NCI-H774 (cell line): ENCODE measurements at places on chromosomes 5 and 9.

GRCh38 chr9:13734601-13735000 is 455.1 kb upstream of the MPDZ start:
- DNase-seq: no peak

GRCh38 chr9:108286638-108287206 is 569.1 kb downstream of the ACTL7B start:
- no peak for DNase-seq

DNA sequence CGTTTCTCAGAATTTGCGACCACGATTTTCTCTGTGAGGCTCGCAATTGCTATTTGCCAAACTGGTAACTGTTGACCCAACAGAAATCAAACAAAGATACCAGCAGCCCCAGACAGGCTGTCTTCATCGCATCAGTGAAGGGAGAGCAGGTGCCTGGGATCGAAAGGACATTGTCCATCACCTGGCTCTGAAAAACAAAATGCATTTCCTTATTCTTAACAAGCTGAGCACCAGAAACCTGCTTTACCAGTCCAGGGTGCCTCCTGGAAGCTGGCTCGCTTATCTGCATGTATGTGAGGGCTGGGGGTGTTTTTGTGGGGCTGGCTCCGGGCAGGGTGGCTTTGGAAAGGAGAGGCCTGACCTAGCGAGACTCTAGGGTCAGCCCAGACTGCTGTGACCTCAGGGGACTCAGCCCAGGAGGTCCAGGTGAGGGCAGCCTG is 24.7 kb downstream of the WWC1 start:
- DNase-seq: peak; percentile 69

- no peak for DNase-seq
Observed at GRCh38 chr5:164352695-164353094, 847.3 kb downstream of the MAT2B start.

DNA sequence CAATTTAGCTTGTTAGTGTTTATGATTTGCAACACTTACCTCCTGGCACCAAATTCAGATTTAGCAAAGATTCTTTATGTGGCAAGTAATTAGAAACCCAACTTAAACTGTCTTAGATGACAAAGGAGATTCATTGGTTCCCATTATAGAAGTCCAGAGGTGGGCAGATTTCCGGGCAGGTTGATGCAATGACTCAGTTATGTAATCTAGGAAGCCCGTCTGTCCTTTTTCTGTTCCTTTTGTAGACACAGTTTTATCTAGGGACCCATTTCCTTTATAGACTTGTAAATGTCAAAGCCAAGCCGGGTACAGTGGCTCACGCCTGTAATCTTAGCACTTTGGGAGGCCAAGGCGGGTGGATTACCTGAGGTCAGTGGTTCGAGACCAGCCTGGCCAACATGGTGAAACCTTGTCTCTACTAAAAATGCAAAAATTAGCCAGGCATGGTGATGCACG is 20.3 kb upstream of the ANKRD33B start:
- no peak for DNase-seq

- no peak for DNase-seq
Observed at GRCh38 chr9:29060041-29060440, 1486.8 kb upstream of the C9orf72 start.

- DNase-seq: no peak
Observed at GRCh38 chr5:9626955-9627354, 3.2 kb downstream of the TAS2R1 start.

DNA sequence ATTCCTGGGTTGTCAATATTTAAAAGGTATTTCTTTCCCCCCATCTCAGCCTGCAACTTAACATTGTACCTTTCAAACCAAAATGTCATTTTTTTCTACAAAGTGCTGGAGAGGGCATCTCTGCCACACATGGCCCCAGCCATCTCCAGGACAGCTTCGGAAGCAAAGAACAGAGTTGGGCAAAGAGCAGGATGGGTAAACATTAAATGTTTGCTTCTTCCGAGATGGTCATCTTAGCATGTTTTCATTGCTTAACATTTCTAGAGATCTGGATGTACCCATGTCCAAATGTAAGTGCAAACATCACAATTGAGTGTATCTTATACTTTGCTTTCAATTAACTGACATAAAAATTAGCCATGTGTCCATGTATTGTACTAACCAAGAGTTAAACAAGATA is 14.3 kb upstream of the F2RL2 start:
- no peak for DNase-seq

DNA sequence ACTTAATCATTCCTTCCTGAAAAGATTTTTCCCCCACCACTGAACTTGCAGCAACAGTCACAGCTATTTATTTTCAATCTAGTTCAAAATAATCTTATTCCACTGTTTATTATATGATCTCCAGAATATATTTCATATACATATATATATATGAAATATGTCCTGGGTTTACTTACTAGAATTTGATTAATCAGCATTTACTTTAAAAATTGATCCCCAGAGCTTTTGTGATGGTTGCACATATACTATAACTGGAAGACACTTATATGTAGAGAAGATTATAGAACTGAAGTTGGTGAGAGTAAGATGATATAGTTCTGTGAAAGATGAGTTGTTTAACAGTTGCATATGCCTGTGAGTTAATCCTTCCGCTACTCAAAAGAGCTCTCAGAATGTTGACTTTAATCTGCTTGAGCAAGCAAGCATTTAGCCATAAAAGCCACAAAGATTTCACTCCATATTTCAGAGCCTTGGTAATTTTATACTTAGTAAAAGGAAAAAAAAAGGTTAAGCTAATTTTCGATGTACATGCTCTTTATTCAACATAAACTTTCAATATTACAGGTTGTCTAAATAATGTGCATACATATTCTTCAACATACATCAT is 399.3 kb upstream of the CDH9 start:
- DNase-seq: no peak

- no peak for DNase-seq
Observed at GRCh38 chr9:341634-342421, 127.2 kb downstream of the DOCK8 start.

GRCh38 chr5:179827680-179828079 is 7.0 kb downstream of the SQSTM1 start:
- DNase-seq: no peak

DNA sequence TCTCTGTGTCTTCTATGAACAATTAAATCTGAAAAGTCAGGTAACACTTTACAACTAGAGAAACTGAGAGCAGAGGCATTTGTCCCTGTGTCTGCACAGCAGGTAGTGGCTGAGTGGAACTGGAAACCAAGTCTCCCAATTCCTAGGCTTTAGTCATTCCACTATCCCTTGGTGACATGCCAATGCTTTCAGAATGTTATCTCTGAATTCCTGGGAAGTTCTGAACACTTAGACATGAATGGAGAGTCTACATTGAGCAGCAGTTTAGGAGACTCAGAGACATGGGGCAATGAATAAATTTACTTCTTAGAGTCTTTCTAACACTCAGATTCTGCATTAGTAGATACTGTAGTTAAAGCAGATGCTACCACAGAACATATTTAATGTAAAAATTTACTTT is 94.8 kb upstream of the APC start:
- DNase-seq: no peak

DNA sequence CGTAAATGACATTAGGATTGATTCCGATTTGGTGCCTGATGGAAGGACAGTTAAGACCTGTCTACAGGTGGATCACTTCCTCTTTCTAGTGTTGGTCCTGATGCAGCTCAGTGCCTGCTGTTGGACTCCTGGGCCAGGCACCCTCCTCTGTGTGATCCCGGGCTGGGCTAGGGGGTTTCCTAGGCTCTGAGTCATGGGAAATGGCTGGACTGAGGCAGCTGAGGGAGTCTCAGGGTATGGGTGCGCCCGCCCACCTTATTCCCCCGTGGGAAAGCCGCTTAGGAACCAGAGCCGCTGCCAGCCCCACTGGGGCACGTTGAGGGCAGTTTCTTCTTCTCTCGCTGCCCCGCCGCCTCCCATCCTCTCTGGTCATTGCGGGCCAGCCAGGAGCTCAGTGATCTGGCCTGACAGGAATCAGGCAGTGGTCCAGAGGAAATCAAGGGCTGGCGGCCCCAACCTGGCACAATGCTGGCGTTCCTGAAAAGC is 12.9 kb downstream of the TCF7 start:
- no peak for DNase-seq

- no peak for DNase-seq
Observed at GRCh38 chr5:8729437-8729836, 816.4 kb downstream of the SEMA5A start.

DNA sequence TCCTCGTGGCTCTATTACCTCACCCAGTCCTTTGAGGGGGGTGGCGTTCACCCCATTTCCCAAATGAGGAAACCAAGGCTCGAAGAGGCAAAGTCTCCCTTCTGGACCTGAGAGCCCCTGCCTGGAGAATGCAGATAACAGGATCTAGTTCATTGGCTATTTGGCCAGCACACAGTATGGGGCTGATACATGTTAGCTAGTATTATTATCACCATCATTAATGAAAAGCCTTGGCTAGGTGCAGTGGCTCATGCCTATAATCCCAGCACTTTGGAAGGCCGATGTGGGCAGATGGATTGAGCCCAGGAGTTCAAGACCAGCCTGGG is 4.3 kb downstream of the SH3GLB2 start:
- no peak for DNase-seq

- DNase-seq: no peak
Observed at GRCh38 chr5:131767891-131768290, 28.9 kb downstream of the FNIP1 start.

GRCh38 chr9:108045851-108046250 is 556.3 kb upstream of the KLF4 start:
- no peak for DNase-seq

DNA sequence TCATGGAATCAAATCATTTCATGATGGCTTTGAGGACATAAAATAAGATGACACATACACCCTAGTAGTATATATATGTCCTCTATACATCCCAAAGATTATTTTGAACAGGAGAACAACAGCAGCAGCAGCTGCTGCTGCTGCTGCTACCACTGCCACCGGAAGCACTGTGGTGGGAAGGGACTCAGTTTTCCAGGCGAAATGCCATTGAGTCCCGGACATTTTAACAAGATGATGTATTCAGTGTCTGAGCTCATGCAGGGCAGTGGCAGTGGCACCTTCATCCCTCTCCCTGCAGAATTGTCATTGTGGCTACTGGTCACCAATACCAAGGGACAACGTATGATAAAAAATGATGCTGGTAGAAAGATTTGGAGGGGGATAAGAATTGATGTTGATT is 151.3 kb downstream of the CHSY3 start:
- no peak for DNase-seq

- DNase-seq: no peak
Observed at GRCh38 chr5:141973871-141974595, 5.1 kb downstream of the RNF14 start.

- DNase-seq: no peak
Observed at GRCh38 chr5:138635708-138636107, 60.5 kb upstream of the HSPA9 start.

DNA sequence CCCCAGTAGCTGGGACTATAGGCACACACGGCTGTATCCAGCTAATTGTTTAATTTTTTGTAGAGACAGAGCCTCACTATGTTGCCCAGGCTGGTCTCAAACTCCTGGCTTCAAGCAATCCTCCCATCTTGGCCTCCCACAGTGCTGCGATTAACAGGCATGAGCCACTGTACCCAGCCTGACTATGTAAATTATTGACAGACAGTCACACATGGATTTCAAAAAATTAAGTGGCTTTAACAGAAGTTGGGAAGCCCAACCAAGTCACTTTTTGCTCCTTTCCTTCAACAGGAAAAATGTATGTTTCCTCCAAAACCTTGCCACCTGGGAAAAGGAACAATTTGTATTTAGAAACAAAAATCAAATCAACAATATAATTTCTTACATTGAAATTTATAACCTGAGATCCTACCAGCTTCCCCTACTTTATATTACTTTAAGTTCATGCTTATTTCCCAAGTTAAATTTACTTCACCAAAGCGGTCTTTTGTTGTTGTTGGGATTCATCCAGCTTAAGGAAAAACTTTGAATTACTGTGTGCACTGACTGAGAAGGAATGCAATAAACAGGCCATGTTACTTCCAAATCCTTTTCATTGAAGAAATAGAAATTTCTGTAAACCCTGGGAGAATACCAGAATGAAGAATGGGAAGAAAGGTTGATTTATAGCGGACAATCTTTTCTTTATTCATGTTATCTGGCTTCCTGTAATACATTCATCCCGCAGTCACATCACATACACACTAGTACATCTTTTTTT is 8.6 kb downstream of the PCA3 start:
- no peak for DNase-seq

- no peak for DNase-seq
Observed at GRCh38 chr9:71001780-71002386, 119.5 kb downstream of the TRPM3 start.

DNA sequence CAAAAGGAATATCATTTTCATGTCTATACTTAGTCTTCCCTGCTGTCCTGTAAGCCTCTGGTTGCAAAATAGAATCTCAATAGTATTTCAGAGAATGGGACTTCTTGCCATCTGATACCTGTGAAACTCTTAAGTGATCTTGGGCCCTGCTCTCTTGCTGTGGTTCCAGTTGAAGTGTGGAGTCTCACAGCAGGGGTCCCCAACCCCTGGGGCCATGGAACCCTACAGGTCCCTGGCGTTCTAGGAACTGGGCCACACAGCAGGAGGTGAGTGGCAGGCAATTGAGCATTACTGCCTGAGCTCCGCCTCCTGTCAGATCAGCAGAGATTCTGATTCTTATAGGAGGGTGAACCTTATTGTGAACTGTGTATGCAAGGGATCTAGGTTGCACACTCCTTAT is 65.9 kb downstream of the ZSWIM6 start:
- no peak for DNase-seq

DNA sequence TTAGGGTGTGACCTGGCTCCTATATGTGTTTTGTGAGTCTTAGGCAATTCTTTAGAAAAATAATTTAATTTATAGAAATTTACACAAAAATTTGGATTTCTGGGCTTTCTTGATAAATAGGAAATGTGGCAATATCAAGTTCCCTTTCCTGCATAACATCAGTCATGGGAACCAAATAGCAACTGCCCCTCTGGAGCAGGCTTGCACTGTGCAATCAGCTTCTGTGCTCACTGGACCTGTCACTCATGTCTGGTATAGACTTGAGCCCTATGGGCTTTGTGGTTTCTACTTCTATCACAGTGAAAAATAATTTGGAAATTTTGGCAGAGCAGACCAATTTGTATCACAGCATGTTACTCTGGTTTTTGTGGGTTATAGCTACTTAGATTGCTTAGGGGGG is 131.7 kb downstream of the ADGRV1 start:
- no peak for DNase-seq

- DNase-seq: no peak
Observed at GRCh38 chr5:84779186-84779585, 394.5 kb upstream of the EDIL3 start.

DNA sequence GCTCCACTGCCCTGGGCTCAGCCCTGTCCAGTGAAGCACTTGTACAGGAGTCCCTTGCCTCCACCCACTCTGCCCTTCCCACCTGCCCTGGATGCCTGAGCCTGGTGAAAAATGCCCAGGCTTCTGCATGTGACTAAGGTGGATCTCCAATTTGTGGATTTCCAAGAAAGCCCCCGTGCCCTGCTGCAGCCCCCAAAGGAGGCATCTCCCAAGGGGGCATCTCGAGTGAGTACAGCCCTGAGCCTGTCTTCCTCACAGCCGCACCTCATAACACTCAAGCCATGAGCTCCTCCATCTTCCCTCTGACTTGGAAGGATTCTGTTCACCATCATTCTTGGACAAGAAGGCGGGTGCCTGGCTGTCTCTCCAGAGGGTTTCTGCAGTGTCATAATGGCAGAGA is 158.0 kb upstream of the PPP1R26 start:
- no peak for DNase-seq
